ENCODE measurements at places on chromosomes 7 and 10. TPM values are rescaled to one million over a fixed set of nuclear protein-coding genes. Genes with fewer than 3 reads are reported as not detected.

- H3K4me1 ChIP-seq, result no peaks in the 10 kb centered on the region
- no peak overlapping the region for H3K4me3 ChIP-seq
- H3K36me3 ChIP-seq, result no peaks in the 10 kb centered on the region
- H3K27ac ChIP-seq, result no peak overlapping the region
These were observed 615.1 kb downstream of the SUGCT start for GRCh38 chr7:40749877-40750276.

- DNase-seq, result no peak
- H3K27me3 ChIP-seq, result no peaks in the 10 kb centered on the region
- H3K36me3 ChIP-seq, result no peaks in the 10 kb centered on the region
- H3K4me3 ChIP-seq, result no peak overlapping the region
- H3K4me1 ChIP-seq, result no peaks in the 10 kb centered on the region
- no peak overlapping the region for H3K27ac ChIP-seq
These were observed 104.6 kb downstream of the ITGB8 start for GRCh38 chr7:20435305-20435704.

DNA sequence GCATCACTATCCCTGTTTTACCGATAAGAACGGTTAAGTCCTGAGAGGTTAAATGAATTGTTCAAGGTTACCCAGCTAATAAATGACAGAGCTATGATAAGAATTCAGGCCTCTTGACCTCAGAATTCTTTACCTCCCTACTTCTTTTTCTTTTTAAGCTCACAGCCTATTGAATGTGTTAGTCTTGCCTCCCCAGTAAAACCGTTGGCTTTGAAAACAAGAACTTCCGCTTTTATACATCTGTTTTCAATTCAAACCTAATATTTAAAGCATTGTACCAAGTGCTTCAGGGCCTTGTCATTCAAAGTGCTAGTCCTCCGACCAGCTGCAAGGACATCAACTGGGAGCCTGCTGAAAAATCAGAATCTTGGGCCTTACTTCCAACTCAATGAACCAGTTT, 15.6 kb downstream of the SEC31B start:
- no peak overlapping the region for H3K27ac ChIP-seq
- H3K36me3 ChIP-seq, result peaks cover 66% of the 10 kb centered on the region

DNA sequence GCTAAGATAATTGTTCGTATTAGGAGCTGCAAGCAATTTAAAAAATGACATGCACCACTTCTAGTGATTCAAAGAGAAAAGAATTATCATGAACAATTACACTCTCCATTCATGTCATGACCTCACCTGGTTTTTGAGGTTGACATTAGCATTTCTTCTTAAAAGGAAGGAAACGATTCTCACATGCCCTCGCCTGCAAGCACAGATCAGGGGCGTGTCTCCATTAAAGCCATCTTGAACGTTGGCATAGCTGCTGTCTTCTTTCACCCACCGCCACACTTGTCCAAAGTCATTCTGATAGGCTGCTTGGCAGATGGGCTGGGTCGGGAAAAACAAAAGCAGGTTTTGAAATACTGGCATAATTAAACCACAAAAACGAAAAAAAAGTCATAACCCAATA, 19.9 kb downstream of the ANKRD22 start:
- DNase-seq, result peak; percentile 76
- peaks cover 2% of the 10 kb centered on the region for H3K36me3 ChIP-seq
- no peak overlapping the region for H3K4me3 ChIP-seq
- H3K27ac ChIP-seq, result no peak overlapping the region

GRCh38 chr10:8172604-8173003, 118.1 kb downstream of the GATA3 start:
- no peak overlapping the region for H3K4me3 ChIP-seq
- H3K36me3 ChIP-seq, result peaks cover 6% of the 10 kb centered on the region
- peaks cover 6% of the 10 kb centered on the region for H3K4me1 ChIP-seq

- no peak overlapping the region for H3K4me3 ChIP-seq
- peaks cover 17% of the 10 kb centered on the region for H3K4me1 ChIP-seq
- no peak overlapping the region for H3K27ac ChIP-seq
- H3K36me3 ChIP-seq, result no peaks in the 10 kb centered on the region
- peaks cover 12% of the 10 kb centered on the region for H3K27me3 ChIP-seq
- no peak for DNase-seq
These were observed 176.8 kb downstream of the COBL start for GRCh38 chr7:51139796-51140195.

DNA sequence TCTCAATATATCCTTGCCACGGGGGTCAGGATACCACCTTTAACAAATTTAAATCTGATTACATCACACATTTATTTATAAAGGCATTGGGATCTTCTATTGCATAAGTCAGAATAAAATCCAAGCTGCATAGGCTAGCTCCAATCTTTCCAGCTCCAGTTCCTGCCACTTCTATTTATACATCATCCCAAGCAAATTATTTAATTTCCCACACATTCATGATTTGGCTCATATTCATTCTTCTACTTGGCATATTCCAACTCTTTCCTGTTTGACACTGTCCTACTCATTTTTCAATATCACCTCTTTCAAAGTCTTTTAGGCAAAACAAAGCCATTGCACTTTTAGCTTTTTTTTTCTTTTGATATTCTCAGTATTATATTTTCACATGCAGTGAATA, 579.0 kb upstream of the FZD8 start:
- no peak for DNase-seq
- H3K36me3 ChIP-seq, result no peaks in the 10 kb centered on the region
- H3K27ac ChIP-seq, result no peak overlapping the region
- no peaks in the 10 kb centered on the region for H3K4me1 ChIP-seq

GRCh38 chr10:69446229-69446628, 5.0 kb upstream of the TSPAN15 start:
- peaks cover 10% of the 10 kb centered on the region for H3K27me3 ChIP-seq
- peaks cover 8% of the 10 kb centered on the region for H3K4me1 ChIP-seq
- no peak for DNase-seq
- H3K4me3 ChIP-seq, result no peak overlapping the region

GRCh38 chr7:90188281-90188680, 23.3 kb upstream of the STEAP2 start:
- no peaks in the 10 kb centered on the region for H3K27me3 ChIP-seq
- H3K27ac ChIP-seq, result no peak overlapping the region

DNA sequence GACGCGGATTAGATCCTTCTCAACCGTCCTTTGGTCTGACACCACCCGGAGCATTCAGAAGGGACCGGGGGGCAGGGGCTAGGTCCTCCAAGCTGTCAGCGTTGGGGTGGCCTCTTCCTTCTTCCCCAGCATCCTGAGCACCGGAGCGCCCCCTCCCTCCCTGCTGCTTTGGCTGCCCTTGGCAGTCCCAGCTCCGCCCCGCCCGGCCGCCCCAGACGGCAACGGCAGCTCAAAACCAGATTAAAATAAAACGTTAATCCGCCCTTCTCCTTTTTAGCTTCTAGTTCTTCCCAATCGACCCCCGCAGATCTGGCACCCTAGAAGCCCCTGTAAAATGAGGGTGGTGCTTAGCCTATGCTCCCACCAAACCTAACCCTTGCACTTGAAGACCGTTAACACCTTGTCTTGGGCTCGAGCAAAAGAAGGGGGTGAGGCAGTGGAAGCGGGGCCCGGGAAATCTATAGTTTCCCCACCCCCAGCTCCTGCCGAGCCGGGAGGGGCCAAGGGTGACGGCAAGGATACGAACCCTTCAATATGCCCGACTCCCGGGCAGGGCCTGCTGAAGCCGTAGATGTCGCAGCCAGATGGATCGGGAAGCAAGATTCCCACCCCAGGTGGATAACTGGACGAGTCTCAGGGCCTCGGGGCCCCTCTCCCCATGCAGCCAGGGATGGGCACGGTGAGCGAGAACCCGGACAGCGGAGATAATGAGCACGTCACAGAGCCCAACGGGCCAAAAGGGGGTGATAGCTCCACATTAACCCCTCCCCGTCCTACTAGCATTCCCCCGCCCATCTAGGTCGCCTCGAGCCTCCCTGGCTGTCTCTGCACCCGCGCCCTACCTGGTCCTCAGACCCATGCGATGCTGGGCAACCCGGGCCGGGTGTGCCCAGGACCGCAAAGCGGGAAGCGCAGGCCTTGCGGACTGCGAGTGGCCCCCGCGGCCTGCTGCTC, 169.7 kb downstream of the NRF1 start:
- peak; percentile 73 for DNase-seq
- peaks cover 36% of the 10 kb centered on the region for H3K4me1 ChIP-seq
- peak overlapping the region; percentile 16 for H3K27ac ChIP-seq

GRCh38 chr10:130773941-130774340, 537.6 kb downstream of the TCERG1L start:
- no peak overlapping the region for H3K4me3 ChIP-seq
- no peaks in the 10 kb centered on the region for H3K36me3 ChIP-seq
- H3K27ac ChIP-seq, result no peak overlapping the region
- no peaks in the 10 kb centered on the region for H3K27me3 ChIP-seq
- H3K4me1 ChIP-seq, result no peaks in the 10 kb centered on the region

DNA sequence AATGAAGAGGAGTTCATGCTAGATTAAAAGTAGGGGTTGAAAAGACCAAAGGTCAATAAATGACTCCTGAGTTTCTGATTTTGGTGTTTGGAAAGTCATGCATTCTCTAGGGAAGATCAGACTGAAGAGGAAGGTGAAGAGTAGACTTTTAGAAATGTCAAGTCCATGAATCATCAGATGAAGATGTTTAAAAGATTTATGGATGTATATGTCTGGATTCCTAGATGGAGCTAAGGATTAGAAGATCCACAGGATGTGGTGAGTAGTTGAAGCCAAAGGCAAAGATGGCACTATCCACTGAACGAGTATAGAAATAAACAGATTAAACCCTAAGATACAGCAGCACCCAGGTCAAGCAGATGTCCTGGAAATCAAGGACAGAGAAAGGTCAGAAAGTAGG, 298.5 kb downstream of the GPAM start:
- no peak overlapping the region for H3K27ac ChIP-seq
- H3K27me3 ChIP-seq, result no peaks in the 10 kb centered on the region
- H3K36me3 ChIP-seq, result no peaks in the 10 kb centered on the region
- H3K4me1 ChIP-seq, result no peaks in the 10 kb centered on the region

- no peak for DNase-seq
- peaks cover 5% of the 10 kb centered on the region for H3K27me3 ChIP-seq
- peaks cover 26% of the 10 kb centered on the region for H3K4me1 ChIP-seq
- H3K4me3 ChIP-seq, result peak overlapping the region; percentile 95
- H3K27ac ChIP-seq, result peak overlapping the region; percentile 97
- peaks cover 4% of the 10 kb centered on the region for H3K36me3 ChIP-seq
These were observed 146.3 kb downstream of the GPR85 start for GRCh38 chr7:112940314-112940732.

DNA sequence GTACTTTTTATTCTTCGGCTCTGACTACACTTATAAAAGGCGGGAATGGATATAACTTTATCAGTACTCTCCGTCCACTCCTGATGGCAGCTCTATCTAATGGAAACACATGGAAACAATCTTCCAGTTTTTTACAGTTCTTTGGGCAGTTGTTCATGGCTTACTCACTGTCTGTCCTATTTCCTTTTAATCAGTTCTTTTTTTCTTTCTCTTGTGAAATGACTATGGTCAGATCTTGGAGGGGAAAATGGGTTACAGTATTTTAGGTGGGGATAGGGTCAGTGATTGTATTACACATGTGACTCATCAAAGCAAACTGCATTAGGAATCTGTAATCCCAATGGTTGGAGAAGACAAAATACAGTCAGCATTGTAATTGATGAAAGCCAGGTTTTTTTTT, 112.4 kb downstream of the BICC1 start:
- no peak overlapping the region for H3K27ac ChIP-seq
- H3K27me3 ChIP-seq, result no peaks in the 10 kb centered on the region
- no peak for DNase-seq
- no peaks in the 10 kb centered on the region for H3K36me3 ChIP-seq
- no peaks in the 10 kb centered on the region for H3K4me1 ChIP-seq

- no peaks in the 10 kb centered on the region for H3K36me3 ChIP-seq
- H3K4me3 ChIP-seq, result peak overlapping the region; percentile 61
- H3K27ac ChIP-seq, result no peak overlapping the region
- H3K27me3 ChIP-seq, result peaks cover 8% of the 10 kb centered on the region
These were observed 373.5 kb downstream of the RPS24 start for GRCh38 chr10:78407009-78407711.

DNA sequence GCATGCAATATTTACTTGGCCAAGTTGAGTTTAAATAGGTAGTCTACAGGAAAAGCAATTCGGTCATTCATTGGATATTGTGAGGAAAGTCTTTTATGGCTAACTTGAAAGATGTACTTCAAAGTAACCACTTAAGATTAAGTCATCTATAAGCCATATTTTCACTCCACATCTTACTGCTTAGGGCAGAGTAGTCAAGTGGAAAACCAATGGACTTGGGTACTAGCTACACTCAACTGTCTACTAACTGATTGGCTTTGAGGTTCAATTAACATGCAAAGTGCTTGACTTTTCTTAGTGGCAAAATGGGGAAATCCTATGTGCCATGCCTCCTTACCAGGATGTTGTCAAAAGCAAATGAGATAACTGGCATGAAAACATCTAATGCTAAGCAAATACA, 51.0 kb downstream of the CAV1 start:
- H3K27me3 ChIP-seq, result peaks cover 12% of the 10 kb centered on the region
- H3K36me3 ChIP-seq, result no peaks in the 10 kb centered on the region
- no peak overlapping the region for H3K27ac ChIP-seq
- DNase-seq, result no peak
- peaks cover 5% of the 10 kb centered on the region for H3K4me1 ChIP-seq

- H3K4me1 ChIP-seq, result no peaks in the 10 kb centered on the region
- H3K27ac ChIP-seq, result no peak overlapping the region
- DNase-seq, result no peak
- no peak overlapping the region for H3K4me3 ChIP-seq
- H3K27me3 ChIP-seq, result peaks cover 2% of the 10 kb centered on the region
- H3K36me3 ChIP-seq, result no peaks in the 10 kb centered on the region
These were observed 73.3 kb upstream of the HABP2 start for GRCh38 chr10:113479346-113480080.

DNA sequence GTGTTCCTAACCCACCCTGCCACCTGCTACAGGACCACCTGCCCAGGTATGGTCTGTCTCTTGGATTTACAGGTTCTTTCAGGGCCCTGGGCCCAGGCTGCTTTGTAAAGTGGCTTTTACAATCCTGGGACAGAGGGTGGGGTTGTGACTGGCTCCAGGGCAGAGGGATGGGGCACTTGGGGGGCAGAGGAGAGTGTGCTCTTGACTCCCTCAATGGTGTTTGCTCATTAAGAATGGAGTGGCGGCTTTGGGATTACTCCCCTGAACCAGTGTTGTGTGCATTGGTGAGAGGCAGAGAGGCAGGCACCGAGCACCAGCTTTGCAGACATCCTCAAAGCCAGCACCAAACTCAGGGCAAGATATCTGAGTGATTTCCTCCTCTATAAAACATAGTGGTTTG, 43.5 kb downstream of the VWA2 start:
- H3K36me3 ChIP-seq, result no peaks in the 10 kb centered on the region
- no peaks in the 10 kb centered on the region for H3K27me3 ChIP-seq
- DNase-seq, result no peak

GRCh38 chr7:235576-236395, 43.4 kb downstream of the FAM20C start:
- H3K4me1 ChIP-seq, result no peaks in the 10 kb centered on the region
- H3K27ac ChIP-seq, result no peak overlapping the region

ACSM6 gene
- total RNA-seq, result not detected

CHCHD3 gene
- 76.2 TPM for total RNA-seq

PRPS1L1 gene
- total RNA-seq, result not detected

ANXA7 gene
- 171 TPM for total RNA-seq

CPXM2 gene
- not detected for total RNA-seq

LHPP gene
- total RNA-seq, result 8.1 TPM

ENO4 gene
- total RNA-seq, result not detected

CTNNA3 gene
- not detected for total RNA-seq
